Naive thymus-derived CD4-positive, alpha-beta T cell (primary cell): ENCODE measurements at places on chromosomes 2 and 18.

DNA sequence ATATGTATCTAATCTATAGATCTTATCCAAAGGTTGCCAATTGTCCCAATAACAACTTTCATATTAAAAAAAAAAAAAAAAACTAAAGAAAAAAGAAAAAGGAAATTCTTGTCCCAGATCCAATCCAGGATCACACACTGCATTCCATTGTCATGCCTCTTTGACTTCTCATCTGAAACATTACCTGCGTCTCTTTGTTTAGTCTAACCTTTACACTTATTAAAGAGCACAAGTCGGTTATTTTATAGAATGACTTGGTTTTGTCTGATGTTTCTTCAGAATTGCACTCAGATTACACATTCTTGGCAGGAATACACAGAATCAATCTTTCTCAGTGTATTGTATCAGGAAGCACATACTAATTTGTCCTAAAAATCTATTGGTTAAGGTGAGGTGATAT, 392.5 kb upstream of the KLHL29 start:
- no peak overlapping the region for H3K27ac ChIP-seq
- H3K36me3 ChIP-seq = no peaks in the 10 kb centered on the region
- no peaks in the 10 kb centered on the region for H3K27me3 ChIP-seq
- H3K4me1 ChIP-seq = no peaks in the 10 kb centered on the region

- H3K27ac ChIP-seq = no peak overlapping the region
- no peak for DNase-seq
- no peaks in the 10 kb centered on the region for H3K27me3 ChIP-seq
- H3K4me3 ChIP-seq = no peak overlapping the region
These were observed 173.8 kb downstream of the SEPTIN10 start for GRCh38 chr2:109439986-109440385.

DNA sequence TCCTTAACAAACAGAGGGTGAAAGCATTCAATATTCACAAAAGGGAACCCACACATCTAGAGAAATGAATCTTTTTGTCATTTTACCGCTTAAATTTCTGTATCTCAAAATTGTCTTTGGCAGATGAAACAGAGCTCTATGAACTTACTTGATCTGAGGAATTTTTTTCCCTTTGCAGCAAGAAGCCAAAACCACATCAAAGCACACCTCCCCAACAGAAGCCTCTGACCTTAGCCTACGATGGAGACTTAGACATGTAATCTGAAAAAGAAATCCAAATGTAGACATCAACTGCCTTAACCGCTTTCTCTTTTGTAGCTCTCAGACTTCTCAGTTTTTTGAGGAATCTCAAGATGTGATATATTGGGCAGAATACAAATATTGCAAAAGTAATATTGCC, 287.9 kb upstream of the HNMT start:
- H3K27me3 ChIP-seq = no peaks in the 10 kb centered on the region
- H3K27ac ChIP-seq = no peak overlapping the region
- no peaks in the 10 kb centered on the region for H3K4me1 ChIP-seq
- no peaks in the 10 kb centered on the region for H3K36me3 ChIP-seq

GRCh38 chr2:222521099-222521498, 96.8 kb downstream of the SGPP2 start:
- no peak overlapping the region for H3K4me3 ChIP-seq
- no peak for DNase-seq
- H3K4me1 ChIP-seq = no peaks in the 10 kb centered on the region
- H3K27ac ChIP-seq = no peak overlapping the region

GRCh38 chr18:8662560-8663255, 42.6 kb upstream of the MTCL1 start:
- H3K4me3 ChIP-seq = no peak overlapping the region
- H3K27ac ChIP-seq = no peak overlapping the region
- no peak for DNase-seq
- no peaks in the 10 kb centered on the region for H3K27me3 ChIP-seq

DNA sequence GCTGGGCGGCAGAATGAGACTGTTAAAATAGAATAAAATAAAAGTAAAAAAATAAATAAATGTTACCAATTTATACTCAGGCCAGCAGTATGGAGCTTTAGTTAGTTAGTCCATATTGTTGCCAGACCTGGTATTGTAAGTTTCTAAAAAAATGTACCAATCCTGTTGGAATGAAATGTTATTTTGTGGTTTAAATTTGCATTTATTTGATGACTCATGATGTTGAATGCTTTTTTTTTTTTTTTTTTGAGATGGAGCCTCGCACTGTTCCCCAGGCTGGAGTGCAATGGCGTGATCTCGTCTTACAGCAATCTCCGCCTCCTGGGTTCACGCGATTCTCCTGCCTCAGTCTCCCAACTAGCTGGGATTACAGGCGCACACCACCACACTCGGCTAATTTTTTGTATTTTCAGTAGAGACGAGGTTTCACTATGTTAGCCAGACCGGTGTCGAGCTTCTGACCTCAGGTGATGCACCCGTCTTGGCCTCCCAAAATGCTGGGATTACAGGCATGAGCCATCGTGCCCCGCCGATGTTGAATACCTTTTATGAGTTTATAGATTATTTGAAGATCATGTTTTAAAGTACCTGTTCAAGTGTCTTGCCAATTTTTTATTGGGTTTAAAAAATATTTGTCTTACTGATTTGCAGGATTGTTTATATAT, 5.7 kb upstream of the PTPRN start:
- no peak for DNase-seq
- no peaks in the 10 kb centered on the region for H3K4me1 ChIP-seq
- H3K4me3 ChIP-seq = no peak overlapping the region
- H3K27me3 ChIP-seq = no peaks in the 10 kb centered on the region
- no peaks in the 10 kb centered on the region for H3K36me3 ChIP-seq
